Activated CD4-positive, CD25-positive, alpha-beta regulatory T cell treated with anti-CD3 and anti-CD28 coated beads, Interleukin-2, amount 50 U/mL, for 72 hours (primary cell): ENCODE measurements at places on chromosomes 6 and 20.

DNA sequence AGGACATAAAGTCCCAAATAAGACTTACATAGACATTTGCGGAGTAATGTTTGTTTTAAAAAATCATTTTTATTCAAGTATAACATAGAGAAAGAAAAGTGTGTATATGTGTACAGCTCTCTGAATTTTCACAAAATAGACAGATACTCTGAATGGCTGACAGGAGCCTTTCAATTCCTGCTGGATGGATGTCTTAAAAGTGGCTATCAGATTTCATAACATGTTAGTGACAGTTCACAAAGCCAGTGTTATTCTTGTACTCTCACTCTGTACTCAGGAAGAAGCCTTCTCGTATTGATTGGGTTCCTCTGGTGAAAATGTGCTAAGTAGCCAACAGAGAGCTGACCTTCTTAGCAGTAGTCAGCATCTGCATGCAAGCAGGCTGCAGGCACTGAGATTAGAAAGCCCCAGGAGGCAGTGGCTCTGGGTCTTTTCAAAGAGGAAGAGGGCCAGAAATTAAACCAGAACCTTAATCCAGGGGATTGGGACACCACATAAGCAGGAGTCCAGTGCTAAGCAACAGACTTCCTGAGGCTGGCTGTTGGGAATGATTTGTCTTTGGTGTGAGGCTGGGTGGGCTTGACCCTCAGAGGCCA, 19.7 kb downstream of the SLC17A4 start:
- DNase-seq = no peak

- DNase-seq = no peak
Observed at GRCh38 chr20:9236458-9236857, 167.6 kb downstream of the PLCB4 start.

- DNase-seq = no peak
Observed at GRCh38 chr20:63617092-63617875, 9.6 kb downstream of the GMEB2 start.

GRCh38 chr6:145257704-145258103, 477.6 kb downstream of the EPM2A start:
- DNase-seq = no peak

GRCh38 chr20:61322151-61322865, 70.2 kb downstream of the CDH4 start:
- DNase-seq = no peak

DNA sequence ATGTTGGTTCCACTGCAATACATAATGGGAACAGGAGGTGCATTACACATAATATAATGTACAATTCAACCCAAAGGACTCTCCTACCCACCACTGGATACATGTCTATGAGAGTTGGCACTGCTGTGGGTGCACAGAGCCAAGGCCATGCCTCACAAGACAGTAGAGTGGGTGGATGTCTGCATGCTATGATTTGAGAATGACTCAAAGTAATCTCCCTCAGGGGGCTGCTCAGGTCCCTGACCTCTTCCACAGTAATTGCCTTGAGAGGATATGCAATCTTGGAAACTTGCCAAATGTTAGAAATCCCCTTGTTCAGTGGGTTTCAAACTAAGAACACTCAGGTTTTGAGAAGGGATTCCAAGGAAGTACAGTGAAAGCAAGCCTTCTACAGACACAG, 79.0 kb downstream of the ANKEF1 start:
- DNase-seq = no peak

DNA sequence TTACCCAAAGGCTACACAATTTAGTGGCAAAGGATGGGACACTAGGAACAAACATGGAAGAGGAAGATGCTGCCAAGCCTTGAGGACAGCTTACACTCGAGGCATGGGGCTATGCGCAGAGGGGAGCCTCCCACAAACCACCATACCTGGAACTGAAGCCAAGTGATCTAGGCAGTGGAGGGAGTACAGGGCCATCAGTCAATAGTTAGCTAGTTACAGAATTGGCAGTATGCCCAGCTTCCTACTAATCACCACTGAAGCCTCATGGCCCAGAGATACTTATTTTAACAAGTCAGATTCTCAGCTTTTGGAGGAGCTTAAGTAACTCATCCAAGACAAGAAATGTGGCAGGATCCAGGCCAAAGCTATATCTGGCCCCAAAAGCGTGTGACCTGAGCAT, 226.6 kb upstream of the MOCS1 start:
- DNase-seq = no peak

DNA sequence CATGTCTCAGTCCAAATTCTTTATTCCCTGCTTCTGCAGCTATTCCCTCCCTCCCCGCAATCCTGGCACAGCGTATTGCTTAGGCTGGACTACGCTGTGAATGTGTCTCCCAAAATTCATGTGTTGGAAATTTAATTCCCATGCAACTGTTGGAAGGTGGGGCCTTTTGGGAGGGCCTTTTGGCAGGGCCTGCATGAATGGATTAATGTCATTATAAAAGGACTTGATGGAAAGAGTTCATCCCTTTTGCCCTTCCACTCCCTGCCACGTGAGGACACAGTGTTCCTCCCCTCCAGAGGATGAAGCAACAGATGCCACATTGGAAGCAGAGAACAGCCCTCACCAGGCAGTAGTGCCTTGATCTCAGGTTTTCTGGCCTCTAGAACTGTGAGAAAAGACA, 20.4 kb upstream of the NOTCH4 start:
- DNase-seq = no peak

DNA sequence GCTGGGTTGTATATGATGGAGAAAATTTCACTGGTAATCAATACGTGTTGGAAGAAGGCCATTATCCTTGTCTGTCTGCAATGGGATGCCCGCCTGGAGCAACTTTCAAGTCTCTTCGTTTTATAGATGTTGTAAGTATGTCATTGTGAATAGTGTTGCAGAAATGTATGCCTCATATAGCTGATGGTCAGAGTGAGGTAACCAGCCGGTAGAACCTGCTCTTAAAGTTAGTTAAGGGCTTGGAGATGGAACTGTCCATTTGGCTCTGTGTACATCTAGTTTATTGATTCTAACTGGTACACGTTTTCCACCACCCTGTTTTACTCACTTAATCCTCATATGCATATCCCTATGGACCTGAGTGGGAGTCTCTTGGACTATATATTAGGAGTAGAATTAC, 73.5 kb downstream of the RTN4IP1 start:
- DNase-seq = no peak

- DNase-seq = no peak
Observed at GRCh38 chr6:10733863-10734262, 11.0 kb downstream of the TMEM14C start.

- no peak for DNase-seq
Observed at GRCh38 chr6:128892079-128892478, 9.1 kb downstream of the LAMA2 start.

DNA sequence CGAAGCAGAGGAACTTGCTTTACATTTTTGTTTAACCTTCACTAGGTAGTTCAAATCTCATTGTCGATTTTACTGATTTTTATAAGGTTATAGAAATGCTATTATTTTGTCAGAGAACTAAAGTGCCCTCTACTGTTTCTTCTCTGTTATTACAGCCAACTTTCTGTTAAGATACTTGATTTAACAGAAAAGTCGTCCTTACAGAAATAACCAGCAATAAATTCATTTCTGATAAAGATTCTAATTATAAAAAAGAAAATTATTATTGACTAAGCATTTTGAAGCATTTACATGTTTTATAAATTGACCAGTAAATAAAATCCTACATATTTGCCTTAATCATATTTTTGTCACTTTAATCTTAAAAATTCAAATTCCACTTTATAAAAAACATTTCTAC, 60.8 kb downstream of the OGFRL1 start:
- DNase-seq = no peak

DNA sequence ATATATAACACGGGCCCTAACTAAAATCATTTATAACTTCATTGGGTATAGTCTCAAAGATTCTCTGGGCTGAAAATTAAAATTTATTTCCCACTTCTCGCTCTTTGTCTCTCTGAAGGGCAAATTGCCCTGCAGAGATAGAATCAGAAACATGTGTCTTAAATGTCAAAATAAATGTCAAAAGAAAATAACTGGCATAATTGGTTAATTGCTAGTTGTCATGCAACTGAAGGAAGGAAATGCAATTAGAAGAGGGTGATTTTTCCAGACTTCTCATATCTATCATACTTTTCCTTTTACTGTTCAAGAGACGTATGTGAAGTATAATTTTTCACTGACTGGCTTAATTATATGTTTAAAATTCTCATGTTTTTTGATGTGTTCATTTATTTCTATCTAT, 80.3 kb upstream of the HMGCLL1 start:
- no peak for DNase-seq

- no peak for DNase-seq
Observed at GRCh38 chr6:26199773-26200764, 112.8 kb downstream of the HFE start.

DNA sequence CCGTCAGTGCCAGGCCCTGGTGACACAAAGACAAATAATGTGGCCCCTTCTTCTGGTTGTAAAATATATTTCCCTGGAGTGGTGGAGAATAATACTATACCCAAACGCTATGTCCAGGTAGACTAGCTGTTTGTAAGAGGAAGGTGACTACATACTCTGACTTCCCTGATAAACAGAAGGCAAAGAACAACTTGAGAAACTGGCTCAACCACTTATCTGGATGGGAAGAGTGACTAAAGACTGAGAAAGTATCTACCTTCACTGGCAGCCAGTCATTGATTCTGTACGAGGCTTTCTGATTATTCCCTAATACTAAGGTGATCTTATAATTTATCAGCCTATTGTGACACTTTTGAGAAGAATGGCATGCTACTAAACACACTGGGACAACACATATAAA, 569.7 kb downstream of the EPHA7 start:
- DNase-seq = no peak

- DNase-seq = no peak
Observed at GRCh38 chr6:56003616-56004015, 128.2 kb upstream of the BMP5 start.

- DNase-seq = no peak
Observed at GRCh38 chr6:42727627-42728026, 5.2 kb upstream of the PRPH2 start.

DNA sequence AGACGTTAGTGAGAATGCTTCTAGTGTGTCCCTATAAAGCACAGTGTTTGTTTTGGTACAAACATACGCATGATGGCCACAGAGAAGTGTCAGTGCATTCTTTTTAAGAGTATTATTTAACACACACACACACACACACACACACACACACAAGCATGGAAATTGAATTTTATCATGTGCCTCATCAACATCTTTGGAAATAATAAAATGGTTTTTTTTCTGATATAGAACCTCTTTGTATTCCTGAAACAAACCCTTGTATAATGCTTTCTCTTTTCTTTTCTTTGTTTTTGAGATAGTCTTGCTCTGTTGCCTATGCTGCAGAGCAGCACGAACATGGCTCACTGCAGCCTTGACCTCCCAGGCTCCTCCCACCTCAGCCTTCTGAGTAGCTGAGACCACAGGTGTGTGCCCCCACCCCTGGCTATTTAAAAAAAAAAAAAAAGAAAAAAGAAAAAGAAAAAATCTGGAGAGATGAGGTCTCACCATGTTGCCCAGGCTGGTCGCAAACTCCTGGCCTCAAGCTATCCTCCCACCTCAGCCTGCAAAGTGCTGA, 116.2 kb upstream of the SYNDIG1 start:
- DNase-seq = no peak

- no peak for DNase-seq
Observed at GRCh38 chr6:137921823-137922222, 54.8 kb downstream of the TNFAIP3 start.

GRCh38 chr6:161235776-161236633, 37.9 kb downstream of the AGPAT4 start:
- DNase-seq = no peak

- DNase-seq = no peak
Observed at GRCh38 chr6:141097471-141097870, 1035.3 kb upstream of the GJE1 start.
